ENCODE measurements at places on chromosomes 5 and 9.

DNA sequence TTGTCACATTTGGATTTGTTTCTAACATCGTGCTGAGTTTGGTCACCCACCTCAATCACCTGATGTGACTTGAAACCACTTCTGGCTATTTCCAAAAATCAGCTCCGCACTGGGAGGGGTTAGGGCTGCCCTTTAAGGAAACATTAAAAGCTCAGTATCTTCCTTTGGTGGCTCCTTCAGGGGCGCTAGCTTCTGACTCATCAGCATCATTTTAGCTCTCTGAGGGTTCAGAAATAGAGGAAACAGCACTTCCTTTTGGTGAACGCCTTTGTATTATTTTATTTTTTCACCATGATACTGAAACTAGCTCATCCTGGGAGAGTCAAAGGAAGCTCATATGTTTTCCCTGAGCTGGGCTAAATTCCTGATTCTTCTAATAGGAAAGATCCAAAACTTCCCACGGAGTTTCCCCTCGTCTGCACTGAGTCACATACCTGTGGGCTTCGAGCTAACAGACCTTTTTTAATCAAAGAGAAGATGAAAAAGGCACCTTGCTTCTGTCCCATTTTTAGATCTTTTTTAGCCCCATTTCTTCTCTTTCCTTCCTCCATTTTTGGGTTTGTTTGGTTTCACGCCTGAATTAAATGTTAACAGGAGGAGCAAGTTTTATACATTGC, 48.2 kb downstream of the ROPN1L start:
- DNase-seq: no peak

- DNase-seq: no peak
These were observed 41.1 kb downstream of the ANKRD33B start for GRCh38 chr5:10604975-10605374.

- no peak for DNase-seq
These were observed 634.0 kb downstream of the IRX1 start for GRCh38 chr5:4229414-4230292.

DNA sequence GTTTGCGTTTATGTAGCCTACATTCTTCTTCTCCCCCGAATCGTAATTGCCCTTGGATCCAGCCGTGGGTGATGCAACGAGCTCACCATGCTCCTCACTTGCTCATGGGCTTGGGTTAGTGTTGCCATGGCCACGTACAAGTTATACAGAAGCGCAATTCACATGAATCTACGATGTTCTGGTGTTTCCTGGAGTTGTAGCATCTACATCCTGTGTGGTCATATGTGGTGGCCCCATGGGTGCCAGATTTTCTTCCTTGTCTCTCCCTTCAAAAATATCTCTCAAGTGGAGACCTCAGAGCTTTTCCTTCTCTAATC, 115.3 kb downstream of the TLE4 start:
- DNase-seq: peak; percentile 35

GRCh38 chr9:92668746-92669526, 995 bp downstream of the IPPK start:
- DNase-seq: no peak

DNA sequence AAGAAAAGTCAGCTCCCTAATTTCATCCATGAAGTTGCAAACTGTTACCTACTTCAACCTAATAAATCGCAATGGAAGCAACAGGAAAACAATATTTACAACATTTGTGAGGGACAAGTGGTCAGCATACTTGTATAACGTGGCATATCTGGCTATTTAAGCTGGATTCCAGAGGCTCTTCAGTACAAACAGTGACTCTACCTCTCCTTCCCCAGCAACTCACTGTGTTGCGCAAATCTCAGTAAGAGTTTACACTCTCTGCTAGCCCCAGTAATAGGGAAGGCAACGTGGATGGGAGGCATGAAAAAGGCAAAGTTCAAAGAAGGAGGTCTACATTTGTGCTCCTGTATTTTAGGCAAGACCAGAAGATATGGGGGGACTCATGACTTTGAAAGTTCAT, 18.9 kb upstream of the SEMA5A start:
- no peak for DNase-seq

- DNase-seq: no peak
These were observed 1262.2 kb downstream of the EFNA5 start for GRCh38 chr5:106408570-106408969.

DNA sequence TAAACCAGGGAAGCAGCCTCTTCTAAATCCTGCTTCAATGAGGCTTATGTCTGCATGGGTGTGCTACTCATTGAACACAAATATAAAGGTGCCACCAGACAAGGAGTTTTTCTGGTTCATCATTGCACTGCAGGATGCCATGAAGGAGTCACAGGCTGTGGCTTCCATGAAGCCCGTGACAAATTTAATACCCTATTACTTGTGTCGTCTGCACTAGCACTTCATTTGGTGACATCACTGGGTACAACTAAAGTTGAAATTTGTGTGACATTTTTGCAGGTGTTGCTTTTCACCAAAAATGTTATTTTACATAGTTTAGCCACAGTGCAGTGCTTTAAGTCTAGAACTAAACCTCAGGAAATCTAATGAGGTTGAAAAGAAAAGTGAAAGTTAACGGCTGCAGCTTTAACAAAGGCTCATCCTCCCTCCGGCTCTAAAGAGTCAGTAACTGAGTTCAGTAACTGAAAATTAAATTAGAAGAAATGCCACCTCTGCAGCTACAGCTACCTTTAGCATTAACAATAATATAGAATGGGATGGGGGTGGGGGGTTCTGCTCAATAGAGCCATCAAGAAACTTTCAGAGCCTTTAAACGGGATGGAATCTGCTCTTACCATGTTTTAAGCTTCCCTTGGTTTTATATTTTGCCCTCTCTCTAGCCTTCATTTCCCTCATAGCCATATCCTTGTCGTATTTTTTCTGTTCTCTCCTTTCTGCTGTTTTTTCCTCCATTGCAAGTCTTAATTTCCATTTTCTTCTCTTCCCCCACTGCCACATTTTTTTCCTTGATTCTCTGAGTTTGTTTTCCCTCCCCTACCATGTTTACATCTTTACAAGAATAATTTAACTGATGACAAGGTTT, 233.8 kb upstream of the TMEM161B start:
- DNase-seq: no peak

DNA sequence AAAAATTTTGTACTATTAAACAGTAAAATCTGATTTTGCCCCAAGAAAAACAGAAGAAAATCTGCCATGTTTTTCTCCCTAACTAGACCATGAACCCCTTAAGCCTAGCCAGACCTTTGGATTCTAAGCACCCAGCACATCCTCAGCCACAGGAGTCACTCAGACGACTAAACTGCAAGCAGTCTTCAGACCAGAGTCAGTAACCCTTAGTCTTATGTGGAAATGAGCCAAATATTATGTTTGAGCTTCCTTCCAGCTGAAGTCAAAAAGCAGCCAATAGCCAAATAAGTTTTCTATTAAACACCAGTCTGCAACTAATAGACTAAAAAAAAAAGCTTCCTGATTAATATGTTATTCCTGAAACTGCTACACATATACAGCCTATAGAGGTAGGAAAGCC, 47.4 kb downstream of the GOLPH3 start:
- DNase-seq: no peak

DNA sequence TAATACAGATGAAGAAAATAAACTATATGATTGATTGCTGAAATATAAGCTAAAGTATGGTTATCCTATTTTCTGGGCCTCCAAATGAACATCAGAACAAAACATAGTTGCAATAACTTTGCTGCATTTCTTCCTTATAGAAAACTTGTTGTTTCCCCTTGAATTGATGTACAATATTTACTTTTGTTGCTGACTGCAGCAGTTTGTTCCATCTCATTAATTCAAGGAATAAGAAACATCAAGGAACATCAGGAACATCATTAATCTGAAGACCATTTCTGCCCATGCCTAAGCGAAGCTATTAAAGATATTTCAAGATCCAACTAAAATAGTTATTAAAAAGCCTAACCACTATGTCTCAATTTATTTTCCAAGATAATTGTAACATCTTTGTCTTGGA, 363.6 kb upstream of the EDIL3 start:
- no peak for DNase-seq

DNA sequence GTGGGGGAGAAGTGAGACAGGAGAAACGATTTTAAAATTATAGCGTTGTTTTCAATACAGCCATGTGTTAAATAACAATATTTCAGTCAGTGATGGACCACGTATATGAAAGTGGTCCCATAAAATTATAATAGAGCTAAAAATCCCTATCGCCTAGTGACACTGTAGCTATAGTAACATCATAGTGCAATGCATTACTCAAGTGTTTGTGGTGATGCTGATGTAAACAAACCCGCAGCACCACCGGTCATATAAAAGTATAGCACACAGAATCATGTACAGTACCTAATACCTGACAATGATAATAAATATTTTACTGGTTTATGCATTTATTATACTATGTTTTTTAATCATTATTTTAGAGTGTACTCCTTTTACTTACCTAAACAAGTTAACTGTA, 407.4 kb upstream of the SEMA6A start:
- no peak for DNase-seq

DNA sequence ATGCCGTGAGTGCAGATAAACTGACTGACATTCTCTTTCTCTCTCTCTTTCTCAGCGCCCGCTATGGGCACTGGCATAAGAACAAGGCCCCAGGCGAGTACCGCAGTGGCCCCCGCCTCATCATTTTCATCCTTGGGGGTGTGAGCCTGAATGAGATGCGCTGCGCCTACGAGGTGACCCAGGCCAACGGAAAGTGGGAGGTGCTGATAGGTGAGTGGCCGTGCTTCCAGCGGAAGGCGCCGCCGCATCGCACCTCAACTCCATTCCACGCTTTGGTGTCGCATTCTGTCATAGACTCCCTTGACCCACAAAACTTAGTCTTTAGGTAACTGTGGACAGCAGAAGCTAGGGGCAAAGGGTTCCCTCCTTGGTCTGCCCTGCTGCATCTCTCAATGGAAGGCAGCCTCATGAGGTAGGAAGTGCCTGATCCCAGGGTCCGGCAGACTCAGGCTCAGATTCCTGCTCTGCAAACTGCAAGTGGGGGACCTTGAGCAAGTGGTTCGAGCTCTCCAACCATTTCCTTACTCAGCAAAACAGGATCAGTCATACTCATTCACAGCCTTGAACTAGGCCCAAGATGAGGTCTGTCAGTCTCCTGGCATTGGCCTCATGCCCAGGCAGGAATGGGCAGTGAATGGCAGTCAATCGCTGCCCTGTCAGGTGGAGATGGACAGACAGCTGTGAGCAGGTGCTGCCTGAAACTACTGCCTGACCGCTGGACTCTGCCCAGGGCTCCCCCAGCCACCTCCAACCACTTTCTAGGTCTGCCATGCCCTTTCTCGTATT, 24.2 kb upstream of the CFAP157 start:
- DNase-seq: no peak

- DNase-seq: no peak
These were observed 20.2 kb upstream of the BARHL1 start for GRCh38 chr9:132562306-132562573.

GRCh38 chr9:14723301-14723700, 768 bp upstream of the CER1 start:
- DNase-seq: no peak

GRCh38 chr5:87909382-87909781, 359.3 kb downstream of the TMEM161B start:
- DNase-seq: no peak

GRCh38 chr5:124644138-124644537, 102.3 kb downstream of the ZNF608 start:
- DNase-seq: no peak
